ENCODE measurements at places on chromosomes 1 and 21.

GRCh38 chr1:232835166-232835565 is 29.9 kb downstream of the MAP10 start:
- DNase-seq = no peak

DNA sequence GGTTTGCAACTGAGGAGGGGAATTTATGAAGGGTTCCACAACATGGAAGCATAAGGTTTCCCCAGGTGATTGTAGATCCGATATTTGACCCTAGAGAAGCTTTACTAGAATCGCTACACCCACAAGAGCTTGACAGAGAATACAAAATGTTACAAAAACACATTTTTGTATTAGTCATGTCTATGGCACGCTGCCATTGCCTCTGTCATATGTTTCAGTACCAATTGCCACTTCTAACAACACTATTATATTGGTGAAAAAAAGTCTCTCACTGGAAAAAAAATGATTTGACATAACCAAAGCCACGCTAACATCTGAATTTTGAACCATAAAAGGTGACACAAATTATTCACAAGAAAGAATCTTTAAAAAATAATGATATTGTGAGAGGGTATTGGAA is 214.5 kb downstream of the KCNT2 start:
- no peak for DNase-seq

DNA sequence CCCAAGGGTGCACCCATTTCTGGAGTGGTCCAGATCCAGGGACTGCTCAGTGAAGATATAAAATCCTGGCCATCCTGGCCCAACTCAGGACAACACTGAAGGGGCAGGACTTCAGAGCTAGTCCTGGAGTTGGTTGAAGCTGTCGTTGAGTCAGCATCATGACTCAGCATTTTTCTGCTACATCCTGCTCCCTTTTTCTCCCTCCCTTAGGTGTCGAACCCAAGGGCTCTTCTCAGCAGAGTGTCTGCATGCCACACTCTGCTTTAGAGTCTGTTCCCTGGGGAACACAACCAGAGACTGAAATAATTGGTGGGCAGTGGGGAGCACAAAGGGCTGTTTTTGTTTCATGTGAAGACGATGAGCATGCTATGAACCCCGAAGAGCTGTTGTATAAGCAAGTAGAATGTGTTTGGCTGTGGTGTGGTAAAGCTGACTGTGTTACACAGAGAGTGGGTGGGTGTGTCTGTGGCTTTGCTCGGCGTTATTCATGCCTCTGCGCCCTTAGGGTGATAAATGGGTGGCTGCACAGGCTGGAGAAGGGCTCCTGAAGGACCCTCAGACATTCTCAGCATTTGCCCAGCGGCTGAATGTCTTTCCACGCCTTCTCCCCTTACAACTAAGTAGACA is 167.2 kb downstream of the CYYR1 start:
- DNase-seq = no peak

DNA sequence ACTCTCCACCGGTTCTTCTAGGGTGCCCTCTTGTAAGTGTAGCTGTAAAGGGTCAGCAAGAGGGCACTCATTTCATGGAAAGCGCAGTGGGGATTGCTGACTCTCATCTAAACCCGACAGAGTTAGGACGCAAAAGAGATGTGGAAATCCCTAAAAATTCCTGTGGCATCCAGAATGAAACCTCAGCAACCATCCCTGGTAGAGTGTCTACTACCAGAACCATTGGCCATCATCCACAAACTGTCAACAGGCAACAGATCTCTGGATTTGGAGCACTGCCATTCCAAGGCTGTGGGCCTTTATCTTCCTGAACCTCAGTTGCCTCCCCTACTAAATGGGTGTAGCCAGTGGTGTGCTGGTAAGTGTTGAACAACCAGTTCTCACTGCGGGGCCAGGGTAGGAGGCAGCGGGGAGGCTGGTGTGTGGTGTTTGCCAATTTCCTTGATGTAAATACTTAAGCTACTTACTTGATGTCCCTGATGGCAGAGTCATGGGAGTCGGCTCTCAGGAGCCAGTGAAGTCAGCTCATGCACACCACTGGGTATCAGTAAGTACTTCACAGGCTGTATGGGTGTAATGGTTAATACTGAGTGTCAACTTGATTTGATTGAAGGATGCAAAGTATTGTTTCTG is 195.8 kb downstream of the KAZN start:
- DNase-seq = no peak

DNA sequence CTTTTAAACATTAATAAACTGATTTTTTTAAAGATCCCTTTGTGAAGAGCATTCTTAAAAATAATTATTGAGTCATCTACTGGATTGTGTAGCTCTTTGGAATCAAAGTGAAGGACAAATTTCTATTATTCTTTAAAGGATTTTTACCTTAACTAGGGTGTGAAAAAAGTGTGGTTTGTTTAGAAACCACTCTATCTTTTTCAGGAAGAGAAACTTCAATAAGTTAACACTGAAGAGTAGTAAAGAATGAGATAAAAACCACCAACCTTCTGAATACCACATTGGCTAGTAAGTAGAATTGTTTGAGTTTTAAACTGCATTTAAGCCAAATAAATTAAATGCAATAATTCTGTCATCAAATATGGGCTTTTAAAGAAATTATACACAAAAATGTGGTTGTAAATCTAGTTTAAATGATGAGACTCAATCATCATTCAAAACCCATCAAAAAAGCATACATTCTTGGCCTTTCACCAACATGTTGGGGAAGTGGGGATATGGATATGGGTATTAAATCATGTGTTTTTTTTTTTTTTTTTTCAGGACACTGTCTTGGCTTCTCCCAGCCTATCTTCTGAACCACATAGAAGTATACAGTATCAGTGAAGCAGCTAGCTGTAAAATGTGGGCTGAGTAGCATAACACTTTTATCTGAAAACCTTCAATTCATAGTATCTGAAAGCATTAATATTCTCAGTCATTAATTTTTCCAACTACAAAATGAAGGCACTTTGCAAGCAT is 4.8 kb downstream of the S1PR1 start:
- DNase-seq = no peak

- DNase-seq = no peak
These were observed 99.7 kb downstream of the PRDM2 start for GRCh38 chr1:13799502-13800283.

DNA sequence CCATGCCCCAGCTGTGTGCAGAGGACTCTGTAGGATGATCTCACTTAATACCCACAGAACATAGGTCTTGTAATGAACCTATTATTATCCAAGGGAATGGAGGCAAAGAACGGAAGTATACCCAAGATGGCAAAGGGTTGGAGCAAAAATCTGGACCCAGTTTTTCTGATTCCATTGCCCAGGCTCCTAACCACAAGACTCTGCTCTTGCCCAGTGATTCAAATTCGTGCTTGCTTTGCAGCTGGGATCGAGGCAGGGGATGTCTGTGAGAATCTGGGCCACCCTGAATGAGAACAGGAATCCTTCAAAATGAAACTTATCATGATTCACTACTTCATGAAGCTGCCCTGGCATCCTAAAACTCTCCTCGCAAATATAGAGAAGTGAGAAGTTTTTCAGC is 97.5 kb upstream of the KCNJ6 start:
- DNase-seq = no peak

GRCh38 chr1:33473900-33474299 is 1.5 kb downstream of the ZSCAN20 start:
- no peak for DNase-seq

DNA sequence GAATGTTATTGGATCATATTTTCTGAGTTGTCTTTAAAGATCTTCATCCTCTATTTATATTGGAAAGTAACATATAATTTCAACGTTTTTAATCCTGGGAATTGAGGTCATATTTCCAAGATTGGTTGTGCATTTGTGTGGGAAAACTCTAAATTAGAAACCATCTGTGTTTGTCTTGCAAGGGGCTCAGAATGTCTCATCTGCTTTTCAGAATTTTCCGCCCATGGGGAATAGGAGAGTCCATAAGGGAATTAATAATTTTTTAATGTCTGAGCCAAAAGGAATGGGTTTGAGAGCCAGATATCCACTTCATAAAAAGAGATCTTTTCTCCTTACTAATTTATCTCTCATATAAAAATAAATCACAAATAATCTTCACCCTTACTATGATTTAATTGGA is 84.8 kb upstream of the MAP1LC3C start:
- no peak for DNase-seq

DNA sequence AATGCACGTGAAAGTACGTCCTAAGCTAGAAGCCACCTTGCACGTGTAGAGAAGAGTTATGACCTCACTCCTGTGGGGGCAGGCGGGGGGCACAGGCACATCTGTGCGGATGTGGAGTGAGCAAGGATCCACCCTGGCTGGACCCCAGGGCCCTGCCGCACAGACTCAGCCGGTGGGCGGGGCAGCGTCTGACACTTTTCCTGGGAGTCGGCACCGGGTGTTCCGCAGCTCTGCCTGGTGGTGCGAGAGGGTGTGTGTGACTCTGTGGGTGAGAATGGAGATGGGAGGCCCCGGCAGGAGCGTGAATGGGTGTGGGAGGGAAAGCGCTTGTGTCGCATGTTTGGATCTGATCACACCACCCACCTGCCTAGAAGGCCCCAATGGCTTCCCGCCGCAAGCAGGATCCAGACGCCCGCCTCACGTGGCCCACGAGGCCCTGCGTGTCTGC is 29.5 kb downstream of the RAP1GAP start:
- no peak for DNase-seq

GRCh38 chr21:37071561-37072273 is 1.2 kb downstream of the PIGP start:
- DNase-seq = no peak

DNA sequence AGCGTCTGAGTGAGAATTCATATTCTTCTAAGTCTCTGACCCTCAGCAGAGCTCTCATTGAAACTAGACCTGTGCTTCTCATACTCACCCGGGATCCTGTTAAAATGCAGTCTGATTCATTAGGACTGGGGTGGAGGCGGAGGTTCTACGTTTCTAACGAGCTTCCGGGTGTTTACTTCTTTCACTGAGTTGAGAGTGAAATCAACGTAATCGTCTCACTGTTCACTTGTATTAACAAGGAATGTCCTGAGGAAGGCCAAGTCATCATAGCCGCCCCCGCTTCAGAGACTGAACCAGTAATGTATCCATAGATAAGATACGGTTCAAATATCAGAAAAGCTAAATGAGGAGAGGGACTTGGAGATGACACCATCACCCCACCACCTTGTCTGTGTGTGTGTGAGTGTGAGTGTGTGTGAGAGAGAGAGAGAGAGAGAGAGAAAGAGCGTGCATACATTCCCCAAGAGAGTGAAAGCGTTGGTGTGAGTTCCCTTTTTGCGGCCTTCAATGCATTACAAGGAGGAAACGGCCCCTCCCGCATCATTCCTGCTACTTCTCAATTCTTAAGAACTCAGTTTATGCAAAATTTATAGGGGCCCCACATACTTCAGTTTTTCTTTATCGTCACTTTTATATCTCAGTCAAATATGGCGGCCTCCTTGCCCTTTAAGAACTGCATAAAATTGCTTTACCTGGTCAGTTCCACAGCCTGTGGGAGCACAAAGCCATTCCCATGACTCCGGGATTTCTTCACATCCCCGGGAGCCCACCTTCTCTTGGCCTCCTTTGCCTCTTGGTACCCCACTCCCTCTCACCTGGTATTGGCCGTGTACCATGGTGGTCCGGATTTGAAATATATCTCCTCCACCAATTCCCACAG is 19.8 kb downstream of the KMO start:
- no peak for DNase-seq

DNA sequence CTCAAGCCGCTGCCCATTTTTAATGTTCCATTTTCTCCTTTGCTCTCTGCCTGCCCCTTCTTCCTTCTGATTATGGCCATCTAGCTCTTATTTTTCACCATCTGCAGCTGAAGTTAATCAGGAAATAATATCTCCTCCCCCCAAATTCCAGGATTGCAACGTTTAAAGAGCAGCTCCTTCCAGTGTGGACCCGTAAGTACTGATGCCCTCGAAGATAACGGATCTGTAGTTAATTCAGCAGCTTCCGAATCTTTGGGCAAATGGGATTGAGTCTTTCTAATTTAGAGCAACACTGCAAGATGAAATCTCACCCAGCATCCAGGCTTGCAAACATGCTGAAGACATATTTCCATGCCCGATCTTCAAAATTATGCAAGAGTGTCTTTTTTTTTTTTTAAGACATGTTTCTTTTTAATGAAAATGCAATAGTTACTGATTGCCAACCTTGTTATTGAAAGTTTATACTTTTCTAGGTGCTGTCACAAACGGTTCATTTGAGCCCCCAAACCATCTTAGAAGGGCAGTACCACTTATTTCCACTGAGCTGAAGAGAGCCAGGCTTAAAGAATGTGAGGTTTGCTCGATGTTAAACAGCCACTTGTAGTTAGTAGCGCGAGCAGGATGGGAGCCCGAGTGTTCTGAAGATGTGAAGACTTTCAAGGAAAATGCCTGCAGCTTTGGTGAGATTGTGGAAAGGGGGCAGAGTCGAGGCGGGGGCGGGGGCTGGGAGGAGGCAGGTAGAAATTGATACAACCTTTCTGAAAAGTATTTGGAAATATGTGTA is 10.9 kb upstream of the RCAN3 start:
- no peak for DNase-seq

DNA sequence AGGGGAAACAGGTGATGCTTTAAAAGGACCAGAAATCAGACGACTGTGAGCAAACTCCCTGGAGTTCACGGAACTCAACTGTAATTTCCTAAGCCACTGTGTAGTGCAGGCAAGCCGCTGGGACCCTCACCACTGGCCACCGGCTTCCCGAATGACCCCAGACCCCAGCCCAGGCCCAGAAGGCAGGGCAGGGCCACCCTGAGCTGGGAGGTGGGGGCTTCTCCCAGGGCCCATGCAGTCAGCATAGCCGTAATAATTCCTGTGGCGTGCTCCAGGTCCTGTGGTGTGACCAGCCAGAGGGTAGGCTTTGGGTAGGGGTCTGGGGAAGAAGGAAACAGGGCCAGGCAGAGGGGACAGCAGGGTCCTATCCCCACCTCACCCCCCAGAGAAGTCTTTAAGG is 3.5 kb upstream of the ARF1 start:
- no peak for DNase-seq

- DNase-seq = no peak
These were observed 13.8 kb upstream of the SEC16B start for GRCh38 chr1:177983482-177984135.

DNA sequence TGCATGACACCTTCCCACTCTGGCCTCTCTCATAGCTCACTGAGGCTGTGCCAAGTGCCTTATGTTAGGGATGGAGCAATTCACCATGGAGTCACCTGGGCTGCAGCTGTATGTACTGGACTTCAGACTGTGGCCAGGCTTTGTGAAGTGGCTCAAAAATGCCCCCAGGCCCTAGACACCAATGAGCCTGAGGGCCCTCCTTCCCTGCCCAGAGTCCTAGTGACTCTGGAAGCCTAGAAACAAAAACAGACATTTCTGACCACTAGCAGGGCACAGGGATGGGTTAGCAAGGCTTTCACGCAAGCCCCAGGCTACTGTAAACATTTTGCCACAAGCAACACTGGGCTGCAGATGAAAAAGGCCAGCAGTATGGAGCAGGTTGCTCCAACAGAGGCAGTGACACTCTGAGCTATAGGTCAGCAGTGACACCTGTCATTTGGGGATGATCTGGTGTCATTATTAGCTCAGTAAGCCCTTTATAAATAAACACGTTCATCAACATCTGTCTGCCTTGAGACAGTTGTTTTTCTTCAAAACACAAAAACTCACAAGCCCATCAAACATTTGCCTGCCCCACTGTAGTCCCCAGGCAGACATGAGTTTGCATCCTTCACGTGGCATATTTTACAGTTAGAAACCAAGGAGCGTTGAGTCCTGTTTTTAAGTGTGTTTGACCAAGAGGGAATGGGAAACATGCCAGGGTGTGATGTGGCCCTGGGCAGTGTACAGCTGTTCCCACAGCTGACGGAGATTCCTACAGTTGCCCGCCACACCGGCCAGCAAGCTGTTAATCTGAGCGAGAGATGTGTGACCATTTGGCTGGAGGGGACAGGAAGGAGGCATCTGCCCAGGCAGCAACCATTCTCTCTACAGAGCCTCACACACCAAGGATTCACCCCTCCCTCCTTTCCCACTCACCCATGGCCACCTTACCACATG is 66.8 kb downstream of the KCNN3 start:
- no peak for DNase-seq
